ENCODE measurements at places on chromosomes 5 and 9. TPM values are rescaled to one million over a fixed set of nuclear protein-coding genes. Genes with fewer than 3 reads are reported as not detected.

Gene HTR4
- not detected for polyA plus RNA-seq

Gene GABRA1
- polyA plus RNA-seq: 0.04 TPM

Gene LCN6
- not detected for polyA plus RNA-seq

Gene ECM2
- 23.2 TPM for polyA plus RNA-seq

Gene APC
- polyA plus RNA-seq: 24.0 TPM

Gene ANKRD31
- 0.12 TPM for polyA plus RNA-seq

Gene C8G
- 0.29 TPM for polyA plus RNA-seq

Gene SET
- polyA plus RNA-seq: 283 TPM

- no peak for DNase-seq
Observed at GRCh38 chr5:41218929-41219657, 5.8 kb upstream of the C6 start.

DNA sequence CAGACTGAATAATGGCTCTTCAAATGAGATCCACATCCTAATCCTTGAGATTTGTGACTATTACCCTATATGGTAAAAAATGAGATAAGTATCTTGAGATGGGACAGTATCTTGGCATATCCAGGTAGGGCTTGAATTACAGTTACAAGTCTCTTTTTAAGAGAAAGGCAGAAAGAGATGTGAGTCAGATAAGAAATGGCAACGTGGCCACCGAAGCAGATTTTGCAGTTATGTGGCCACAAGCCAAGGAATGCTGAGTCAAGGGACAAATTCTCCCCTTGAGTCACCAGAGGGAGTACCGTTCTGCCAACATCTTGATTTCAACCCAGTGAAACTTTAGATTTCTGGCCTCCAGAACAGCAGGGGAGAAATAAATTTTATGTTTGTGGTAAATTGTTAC, 1983.0 kb upstream of the C9orf72 start:
- DNase-seq: peak; percentile 1

DNA sequence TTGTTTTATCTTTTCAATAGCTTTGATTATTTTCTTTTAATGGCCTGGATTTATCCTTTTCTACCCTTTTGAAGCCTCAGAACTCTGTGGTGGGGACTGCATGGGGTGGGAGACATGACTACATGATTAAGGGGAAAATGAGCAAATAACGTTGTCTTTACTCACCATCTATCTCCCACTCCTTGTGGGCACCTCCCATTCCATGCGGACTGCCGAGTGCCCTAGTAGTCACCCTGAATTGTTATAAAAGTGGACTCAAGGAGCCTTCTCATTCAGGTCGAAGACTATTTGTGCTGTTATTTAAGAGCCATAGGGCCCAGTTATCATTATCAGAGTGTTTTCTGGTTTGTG, 281.8 kb downstream of the MLLT3 start:
- DNase-seq: no peak

DNA sequence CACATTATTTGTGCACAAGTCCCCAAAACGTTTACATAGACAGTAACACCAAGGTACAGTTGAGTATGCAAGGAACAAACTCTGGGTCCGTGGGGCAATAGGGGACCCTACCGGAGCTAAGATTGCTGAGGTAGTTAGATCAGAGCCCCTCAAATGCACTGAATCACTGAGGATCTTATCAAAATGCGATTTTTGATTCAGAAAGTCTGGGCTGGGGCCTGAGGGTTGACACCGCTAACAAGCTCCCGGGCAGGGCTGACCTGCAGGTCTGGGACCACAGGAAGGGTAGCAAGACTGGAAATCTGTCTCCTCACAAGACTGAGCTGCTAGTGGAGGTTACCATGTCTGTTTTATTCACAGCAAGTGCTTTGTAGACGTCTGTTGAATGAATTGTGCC, 1.8 kb upstream of the IL3 start:
- DNase-seq: no peak

DNA sequence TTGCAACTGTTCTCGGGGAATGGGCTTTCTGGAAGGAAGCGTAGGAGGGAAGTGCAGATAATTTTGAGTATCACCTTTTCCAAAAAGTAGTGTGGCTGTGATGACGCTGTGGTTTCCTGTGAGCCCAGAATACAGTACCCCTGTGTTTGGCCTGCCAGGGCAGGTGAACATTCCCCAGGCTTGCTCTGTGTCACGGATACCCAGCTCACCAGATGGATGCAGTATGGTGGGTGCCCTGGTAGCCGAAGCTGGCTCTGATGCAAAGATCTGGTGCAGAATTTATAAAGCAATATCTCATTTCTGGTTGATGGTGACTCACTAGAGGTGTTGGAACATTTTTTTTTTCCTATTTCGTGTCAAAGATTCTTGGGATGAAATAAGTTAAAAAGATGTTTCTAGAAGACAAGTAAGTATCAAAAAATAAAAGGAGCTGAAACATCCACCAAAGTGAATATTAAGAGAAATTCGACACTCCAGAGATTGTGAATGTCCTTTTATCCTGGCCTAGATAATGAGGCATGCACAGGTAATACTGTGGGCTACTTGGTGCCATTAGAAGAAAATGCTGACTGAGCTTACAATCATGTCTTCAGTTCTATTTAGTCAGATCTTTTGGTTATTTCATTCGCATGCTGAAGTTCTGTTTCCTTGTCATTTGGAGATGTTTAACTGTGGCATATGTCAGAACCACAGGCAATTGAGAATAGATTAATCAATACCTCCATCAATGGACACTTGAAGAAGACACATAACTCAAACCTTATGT, 200.1 kb downstream of the GADD45G start:
- DNase-seq: no peak

- no peak for DNase-seq
Observed at GRCh38 chr9:79686381-79687130, 114.8 kb downstream of the TLE4 start.

GRCh38 chr9:2567922-2568321, 53.7 kb upstream of the VLDLR start:
- no peak for DNase-seq

- DNase-seq: no peak
Observed at GRCh38 chr5:35857606-35858205, 1.0 kb downstream of the IL7R start.

DNA sequence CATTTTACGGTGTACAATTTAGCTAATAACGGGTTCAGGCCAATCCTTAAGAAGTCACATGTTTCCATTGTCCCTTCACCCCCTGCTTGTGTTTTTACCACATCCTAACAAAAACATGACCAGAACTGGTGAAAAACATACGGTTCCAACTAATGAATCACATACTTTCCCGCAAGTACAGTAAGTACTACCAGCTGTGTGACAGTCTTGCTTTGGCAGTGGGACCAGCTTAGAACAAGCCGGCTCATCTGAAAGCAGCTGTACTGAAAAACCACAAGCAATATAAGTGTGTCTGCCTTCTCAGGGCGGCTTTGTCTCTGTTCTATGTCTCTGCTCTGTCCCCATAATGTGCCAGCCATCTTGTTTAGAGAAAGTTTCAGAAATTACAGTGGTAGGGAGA, 242.5 kb downstream of the BNC2 start:
- peak; percentile 94 for DNase-seq

DNA sequence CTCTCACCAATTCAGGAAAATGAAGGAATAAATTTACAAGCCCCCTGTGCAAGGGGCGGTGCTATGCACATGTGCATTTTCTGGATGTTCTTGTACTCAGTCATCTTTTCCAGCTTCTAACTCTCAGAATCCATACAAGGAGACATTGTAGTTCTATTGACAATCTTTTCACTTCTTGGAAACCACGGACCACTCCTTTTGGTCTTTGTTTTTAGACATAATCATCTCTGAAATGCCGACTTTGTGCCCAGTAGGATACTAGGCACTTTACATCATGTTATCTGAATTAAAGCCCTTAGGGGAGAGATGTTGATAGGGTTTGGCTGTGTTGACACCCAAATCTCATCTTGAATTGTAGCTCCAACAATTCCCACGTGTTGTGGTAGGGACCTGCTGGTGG, 322.6 kb upstream of the WWC1 start:
- no peak for DNase-seq

- peak; percentile 88 for DNase-seq
Observed at GRCh38 chr5:95781101-95781583, 41.4 kb downstream of the GLRX start.

GRCh38 chr5:140418862-140419520, 17.4 kb downstream of the ANKHD1 start:
- DNase-seq: no peak

- no peak for DNase-seq
Observed at GRCh38 chr9:127991757-127992274, 11.0 kb upstream of the EEIG1 start.

DNA sequence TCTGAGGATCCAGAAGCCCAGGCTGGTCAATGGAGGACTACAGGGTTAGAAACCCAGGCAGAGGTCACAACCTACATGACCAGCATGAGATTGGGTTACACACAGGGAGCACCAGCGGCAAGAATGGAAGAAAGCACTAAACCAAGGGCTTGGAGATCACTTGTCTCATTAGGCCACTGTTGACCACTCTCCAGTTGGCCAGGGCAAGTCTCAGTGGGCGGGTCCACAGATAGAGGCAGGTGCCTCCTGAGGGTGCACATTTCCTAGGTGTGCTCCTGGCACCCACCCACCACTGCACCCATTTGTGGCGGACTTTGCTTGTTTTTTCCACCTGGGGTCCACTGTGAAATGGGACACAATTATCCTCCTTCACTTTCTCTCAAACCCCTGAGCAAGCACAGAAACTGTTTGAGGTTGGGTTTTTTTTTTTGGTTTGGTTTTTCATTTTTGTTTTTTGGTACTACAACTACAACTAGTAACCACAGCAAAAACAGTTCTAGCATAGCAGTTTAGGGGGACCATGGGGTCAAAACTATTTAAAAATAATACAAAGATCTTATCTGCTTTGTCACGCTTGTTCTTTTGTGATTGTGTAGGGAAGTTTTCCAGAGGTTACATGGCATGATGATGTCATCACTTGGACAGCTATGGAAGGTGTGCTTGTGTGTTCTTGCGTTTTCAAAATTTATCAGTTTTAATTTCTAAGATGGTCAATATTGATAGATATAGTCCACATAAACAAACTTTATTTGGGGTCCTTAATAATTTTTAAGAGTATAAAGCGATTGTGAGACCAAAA, 6.1 kb downstream of the NPR2 start:
- DNase-seq: no peak

DNA sequence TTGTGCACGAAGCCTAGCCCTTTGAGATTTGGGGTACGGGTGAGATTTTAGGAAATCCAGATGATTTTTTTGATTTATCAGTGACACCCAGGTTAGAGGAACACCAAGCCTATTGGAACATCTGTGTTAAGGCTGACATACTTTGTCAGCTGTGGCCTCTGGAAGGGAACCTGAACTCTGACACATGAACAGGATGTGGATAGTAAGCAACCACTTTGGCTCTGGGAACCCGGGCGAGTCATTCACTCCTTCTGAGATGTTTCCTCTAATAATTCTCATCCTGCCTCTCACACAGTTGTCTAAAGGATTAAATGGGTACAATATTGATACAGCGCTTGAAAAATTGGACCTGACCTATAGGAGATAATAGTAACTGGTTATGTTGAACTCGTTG, 67.8 kb downstream of the FGF1 start:
- DNase-seq: no peak

DNA sequence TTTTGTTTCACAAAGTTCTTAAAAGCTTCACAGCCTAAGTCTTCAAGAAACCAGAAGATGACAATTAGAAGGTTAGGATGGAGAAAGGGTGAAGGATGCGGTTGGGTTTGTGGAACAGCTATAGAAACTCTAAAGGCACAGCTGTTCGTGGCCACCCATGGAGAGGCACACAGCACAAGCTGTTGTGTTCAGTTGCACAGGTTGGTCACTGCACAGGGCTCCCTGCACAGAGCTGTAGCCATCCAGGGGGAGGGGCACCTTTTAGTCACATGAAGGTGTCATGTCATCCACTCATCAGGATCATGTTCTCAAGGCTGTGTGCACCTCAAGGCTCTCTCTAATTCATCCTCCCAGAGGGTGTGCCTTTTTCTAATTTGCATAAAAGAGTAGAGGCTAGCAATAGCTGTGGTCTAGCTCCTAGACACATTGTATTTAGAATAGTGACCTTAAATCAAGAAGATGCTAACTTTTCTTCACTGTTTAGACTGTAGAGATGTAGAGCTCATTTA, 5.0 kb upstream of the RASGRF2 start:
- no peak for DNase-seq

Measured in muscle of back (tissue), 13 donors.